ENCODE measurements at places on chromosomes 5 and 9.

DNA sequence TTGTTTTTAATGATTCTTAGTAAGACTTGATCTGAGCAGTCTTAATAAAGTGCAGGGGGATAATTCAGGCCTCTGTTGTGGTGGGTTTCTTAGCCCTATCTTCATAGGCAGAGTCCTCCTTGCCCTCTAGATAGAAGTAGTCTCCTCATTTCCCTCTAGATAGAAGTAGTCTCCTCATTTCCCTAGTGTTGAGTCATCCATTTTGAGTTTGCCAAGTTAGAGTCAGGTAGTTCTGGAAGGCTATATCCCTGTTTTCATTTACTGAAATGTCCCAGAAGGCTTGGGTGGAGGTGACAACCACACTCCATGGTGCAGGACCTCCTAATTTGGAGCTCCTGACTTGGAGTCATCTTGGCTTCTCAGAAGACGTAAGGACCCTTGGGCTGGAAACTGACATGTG, 384.6 kb downstream of the MLLT3 start:
- no peaks in the 10 kb centered on the region for H3K36me3 ChIP-seq
- no peaks in the 10 kb centered on the region for H3K27me3 ChIP-seq
- H3K4me3 ChIP-seq = no peak overlapping the region
- DNase-seq = no peak
- H3K4me1 ChIP-seq = no peaks in the 10 kb centered on the region
- no peak overlapping the region for H3K27ac ChIP-seq

DNA sequence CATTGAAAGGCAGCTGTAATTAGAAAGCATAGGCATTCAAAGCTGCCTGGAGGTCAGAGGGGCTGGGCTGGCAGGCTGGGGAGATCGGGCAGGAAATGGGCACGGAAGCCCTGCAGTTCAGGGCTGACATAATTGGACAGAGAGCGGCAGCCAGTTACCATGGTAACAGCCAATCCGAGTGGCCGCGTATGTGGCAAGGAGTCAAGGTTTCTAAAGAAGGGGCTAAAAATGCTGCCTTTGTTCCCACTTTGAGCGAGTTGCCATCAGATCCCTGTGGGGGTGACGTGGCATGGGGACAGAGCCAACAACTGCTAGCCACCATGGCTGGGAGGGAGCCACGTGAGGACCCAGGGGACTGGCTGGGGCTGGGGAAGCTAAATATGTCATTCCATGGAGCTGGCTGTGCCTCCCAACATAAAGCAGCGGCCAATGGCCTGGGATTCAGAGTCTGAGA, 44.7 kb upstream of the NDFIP1 start:
- peaks cover 15% of the 10 kb centered on the region for H3K4me1 ChIP-seq
- H3K36me3 ChIP-seq = no peaks in the 10 kb centered on the region
- DNase-seq = peak; percentile 82
- peak overlapping the region; percentile 98 for H3K27ac ChIP-seq
- peak overlapping the region; percentile 29 for H3K4me3 ChIP-seq

DNA sequence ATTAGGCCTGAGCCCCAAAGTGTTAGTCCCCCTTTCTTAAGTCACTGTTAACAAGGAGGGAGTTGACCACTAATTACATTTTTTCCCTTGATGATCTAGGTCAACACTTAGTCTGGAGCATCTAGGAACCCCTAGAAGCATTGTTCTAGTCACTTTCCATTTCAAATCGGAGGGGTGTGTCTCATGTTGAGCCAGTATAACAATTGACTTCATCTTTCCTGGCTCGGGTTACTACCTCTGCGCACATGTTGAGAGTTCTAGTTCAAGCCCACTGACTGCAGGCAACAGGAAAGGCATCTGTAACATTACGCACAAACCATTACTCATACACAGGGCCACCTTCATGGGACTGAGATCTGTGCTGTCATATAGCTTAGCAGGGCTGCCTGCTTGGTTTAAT, 164.9 kb downstream of the NTRK2 start:
- H3K4me3 ChIP-seq = no peak overlapping the region
- no peaks in the 10 kb centered on the region for H3K36me3 ChIP-seq
- peaks cover under 1% of the 10 kb centered on the region for H3K4me1 ChIP-seq
- DNase-seq = no peak
- no peaks in the 10 kb centered on the region for H3K27me3 ChIP-seq

GRCh38 chr9:7961076-7961475, 161.5 kb upstream of the DMAC1 start:
- DNase-seq = no peak
- no peaks in the 10 kb centered on the region for H3K27me3 ChIP-seq
- no peak overlapping the region for H3K4me3 ChIP-seq
- H3K36me3 ChIP-seq = no peaks in the 10 kb centered on the region

DNA sequence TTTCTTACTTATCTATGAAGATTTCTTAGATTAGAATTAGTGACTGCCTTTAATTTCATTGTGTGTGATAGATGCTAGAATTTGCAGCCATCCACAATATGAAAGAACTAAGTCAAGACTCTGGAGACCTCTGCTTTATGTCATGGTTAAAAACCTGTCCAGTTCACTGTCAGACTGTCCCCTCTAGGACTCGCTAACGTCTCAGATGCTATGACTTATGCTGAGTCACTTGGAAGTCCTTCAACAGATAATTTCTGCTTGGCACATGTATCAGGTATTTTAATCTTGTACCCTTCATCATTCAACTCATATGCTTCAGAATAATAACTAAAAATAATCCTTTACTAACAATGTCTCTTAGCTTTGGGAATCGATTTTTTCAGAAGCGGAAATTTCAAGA, 230.5 kb upstream of the DMAC1 start:
- no peak for DNase-seq
- H3K27ac ChIP-seq = no peak overlapping the region
- no peak overlapping the region for H3K4me3 ChIP-seq
- H3K27me3 ChIP-seq = no peaks in the 10 kb centered on the region
